Epithelial cell of prostate (primary cell): ENCODE measurements at places on chromosomes 3 and 15.

DNA sequence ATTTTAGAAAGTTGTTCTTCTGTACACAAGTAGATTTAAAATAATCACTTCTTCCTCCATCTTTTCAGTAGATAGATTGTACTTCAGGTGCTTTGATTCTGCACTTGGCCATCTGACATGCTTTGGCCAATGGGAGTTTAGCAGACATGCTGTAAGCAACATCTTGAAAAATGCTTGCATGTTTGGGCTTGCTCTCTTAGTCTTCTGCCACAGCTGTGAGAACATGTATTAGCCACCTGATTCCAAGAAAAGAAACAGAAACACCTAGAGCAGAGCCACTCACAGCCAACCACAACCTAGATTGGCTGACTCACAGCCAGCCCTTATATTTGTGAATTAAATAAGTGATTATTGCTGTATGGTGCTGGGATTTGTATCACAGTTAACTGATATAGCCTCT is 70.2 kb upstream of the GADL1 start:
- DNase-seq: peak; percentile 93

DNA sequence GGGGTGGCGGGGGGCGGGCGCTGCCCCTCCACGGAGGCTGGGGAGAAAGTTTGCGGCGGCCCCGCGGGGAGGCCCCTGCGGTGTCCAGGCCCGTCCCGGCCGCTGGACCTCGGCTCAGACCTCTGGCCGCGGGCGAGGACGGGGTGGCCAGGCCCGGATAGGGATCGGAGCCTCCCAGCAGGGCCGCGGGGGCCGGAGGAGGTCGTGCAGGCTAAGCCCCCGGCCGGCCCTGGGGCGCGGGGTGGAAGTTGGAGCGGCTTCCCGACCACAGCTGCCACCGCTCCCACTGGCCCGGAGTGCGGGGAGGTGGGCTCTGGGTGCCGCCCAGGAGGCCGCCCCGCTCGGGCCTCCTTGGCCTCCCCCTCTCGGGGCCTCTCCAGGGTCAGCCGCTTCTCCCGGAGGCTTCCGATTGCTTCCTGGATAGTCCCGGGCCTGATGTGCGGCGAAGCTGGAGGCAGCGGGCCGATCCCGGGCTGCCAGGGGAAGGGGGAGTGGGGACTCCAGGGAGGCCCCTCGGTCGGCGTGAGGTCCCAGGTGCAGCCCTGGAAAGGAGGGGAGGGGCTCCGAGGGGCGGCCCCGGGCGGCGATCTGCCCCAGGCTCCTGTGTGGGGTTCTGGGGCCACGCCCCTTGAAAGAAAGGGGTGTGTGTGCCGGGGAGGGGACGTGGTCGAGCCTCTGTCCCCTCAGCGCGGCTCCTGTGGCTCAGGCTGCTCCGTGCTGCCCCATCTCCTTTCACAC is 907 bp downstream of the PLXNA1 start:
- DNase-seq: no peak

GRCh38 chr15:101023501-101024072 is 104.4 kb downstream of the LRRK1 start:
- DNase-seq: no peak

DNA sequence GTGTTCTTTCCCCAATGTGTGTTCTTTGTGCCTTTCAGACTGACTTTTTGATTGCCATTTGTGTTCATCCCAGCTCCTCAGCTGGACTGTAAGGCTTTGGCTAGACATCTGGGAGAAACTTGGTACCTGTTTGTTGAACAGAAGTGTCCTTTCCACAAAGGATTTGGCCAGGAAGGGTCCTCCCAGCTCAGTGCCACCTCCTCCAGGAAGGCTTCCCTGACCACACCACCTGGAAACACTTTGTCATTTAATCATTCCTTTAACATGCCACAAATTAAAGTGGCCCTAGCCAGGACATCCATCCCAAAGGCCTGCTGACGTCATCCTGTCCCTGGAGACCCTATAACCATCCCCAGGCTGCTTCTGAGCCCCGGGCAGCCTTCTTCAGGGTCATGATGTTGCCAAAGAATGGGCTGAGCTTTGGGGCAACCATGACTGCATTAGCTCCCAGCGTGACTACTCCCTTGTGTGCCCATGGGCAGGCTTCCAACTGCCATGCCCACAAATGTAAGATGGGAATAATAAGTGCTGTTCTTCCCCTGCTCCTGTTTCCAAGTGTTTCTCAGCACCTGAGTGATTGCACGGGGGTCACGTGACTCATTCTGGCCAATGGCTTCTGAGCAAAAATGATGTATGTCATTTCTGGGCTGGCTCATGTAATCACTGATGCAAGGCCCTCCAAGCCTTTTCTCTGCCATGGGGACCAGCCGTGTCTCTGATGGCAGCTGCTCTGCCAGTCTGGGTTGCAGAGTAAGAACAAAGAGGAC is 112.5 kb upstream of the SMAD3 start:
- DNase-seq: no peak

DNA sequence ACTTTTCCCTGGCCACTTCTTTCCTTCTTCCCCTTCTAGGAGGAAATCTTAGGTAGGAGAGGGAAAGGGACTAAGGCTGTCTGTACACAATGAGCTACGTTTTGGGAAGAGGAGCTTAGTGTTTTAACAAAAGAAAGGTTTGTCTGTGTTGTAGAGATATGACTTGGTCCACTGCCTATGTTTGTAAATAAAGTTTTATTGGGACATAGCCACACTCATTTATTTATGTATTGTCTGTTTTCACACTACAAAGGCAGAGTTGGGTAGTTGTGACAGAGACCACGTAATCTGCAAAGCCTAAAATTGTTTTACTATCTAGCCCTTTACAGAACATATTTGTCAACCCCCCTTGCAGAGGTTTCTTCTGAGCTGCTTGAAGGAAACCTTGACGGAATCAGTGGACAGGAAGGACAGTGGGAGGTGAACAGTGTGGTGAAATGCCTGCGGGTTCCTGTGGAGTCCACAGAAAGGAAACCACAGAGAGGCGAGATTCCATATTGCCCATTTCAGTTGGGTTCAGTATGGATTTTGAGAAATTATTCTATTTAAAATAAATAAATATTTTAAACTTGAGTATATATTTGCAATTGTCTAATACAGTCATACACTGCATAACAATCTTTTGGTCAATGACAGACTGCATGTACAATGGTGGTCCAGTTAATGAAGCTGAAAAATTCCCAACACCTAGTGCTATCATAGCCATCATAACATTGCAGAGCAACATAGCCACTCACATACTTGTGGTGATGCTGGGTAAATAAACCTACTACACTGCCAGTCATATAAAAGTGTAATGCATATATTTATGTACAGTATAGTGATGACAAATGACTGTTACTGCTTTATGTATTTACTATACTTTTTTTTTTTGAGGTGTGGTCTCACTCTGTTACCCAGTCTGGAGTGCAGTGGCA is 157.9 kb upstream of the NUDT16 start:
- no peak for DNase-seq

DNA sequence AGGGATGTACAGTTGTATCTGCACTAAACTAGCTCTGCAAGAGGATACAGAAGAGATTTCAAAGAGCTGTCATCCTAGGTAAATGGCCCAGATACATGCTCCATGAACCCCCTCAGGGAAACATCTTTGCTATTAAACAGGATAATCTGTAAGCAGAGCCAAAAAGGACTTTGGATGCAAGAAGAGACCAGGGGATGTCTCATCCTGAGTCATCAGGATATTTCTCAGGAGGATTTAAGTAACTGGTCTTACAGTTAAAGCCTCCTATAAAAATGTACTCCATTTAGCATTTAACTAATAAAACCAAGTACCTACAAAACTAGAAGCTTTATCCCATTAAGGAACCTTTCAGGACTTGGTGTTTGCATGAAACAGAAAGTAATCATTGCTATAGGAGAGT is 48.2 kb upstream of the PHLDB2 start:
- peak; percentile 39 for DNase-seq

DNA sequence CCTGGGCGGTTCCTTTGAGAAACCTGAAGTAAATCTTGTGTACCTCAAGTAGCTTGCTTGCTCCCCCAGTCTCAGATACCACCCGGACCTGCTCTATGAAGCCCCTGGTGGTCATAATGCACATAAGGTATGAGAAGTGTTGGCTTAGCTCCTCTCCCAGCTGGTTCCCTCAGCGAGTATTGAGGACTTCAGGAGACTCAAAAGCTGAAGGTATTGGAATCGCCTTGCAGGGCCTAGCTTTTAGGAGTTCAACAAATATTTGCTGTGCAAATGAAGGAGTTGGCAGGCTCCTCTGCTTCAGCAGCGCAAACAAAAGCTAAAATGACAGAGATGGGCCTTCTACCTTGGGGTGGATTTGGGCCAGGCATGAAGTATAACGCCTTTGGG is 1.7 kb downstream of the CMTM8 start:
- no peak for DNase-seq
